Natural killer cell treated with Interleukin-12 subunit alpha and Interleukin-12 subunit beta and Interleukin-15 and Interleukin-18, amount 100 ng/mL, for 72 hours (primary cell): ENCODE measurements at places on chromosomes 12 and 14. TPM values are rescaled to one million over a fixed set of nuclear protein-coding genes. Genes with fewer than 3 reads are reported as not detected.

DNA sequence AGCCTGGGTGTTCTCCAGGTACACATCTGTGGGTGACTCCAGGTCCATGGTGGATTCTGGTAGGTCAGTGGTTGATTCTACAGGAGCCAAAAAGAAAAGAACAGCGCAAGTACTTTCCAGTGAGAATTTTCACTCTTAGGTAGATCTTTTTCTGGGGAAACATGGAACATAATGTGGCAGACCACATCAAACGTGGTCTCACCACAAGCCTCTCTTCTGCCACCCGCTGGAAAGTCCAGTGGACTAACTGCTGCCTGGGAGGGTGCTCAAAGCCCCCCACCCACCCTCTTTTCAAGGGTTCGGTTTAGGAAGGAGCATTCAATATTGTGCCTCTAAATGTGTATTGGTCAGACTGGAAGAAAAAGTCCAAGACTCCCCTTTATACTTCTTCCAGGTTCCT, 36.1 kb upstream of the PRB2 start:
- H3K27me3 ChIP-seq: peaks cover 13% of the 10 kb centered on the region
- no peaks in the 10 kb centered on the region for H3K4me1 ChIP-seq
- no peak overlapping the region for H3K27ac ChIP-seq
- H3K4me3 ChIP-seq: no peak overlapping the region
- DNase-seq: no peak

Gene CEBPE
- total RNA-seq: not detected

Gene CCDC60
- total RNA-seq: not detected

GRCh38 chr12:3996322-3996721, 123.1 kb upstream of the PARP11 start:
- H3K4me1 ChIP-seq: peaks cover 20% of the 10 kb centered on the region
- peak overlapping the region; percentile 58 for H3K27ac ChIP-seq
- no peaks in the 10 kb centered on the region for H3K36me3 ChIP-seq
- no peak overlapping the region for H3K4me3 ChIP-seq

DNA sequence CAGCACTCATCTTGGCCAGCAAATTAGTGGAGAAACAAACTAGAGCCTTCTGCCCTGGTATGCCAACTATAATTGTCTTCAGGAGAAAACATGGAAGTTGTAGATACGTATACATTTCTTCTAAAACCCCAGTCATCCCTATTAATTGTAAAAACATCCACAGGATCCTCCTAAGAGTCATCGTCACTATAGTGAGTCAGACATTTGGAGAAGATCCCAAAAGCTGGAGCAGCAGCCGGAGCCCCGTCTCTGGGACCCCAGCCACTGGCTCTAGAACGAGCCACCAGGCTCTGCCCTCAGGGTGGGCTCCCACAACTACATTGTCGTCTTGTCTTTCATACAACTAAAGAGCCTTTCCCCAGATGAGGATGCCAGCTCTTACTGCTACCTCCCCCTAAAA, 15.5 kb downstream of the PRKAB1 start:
- peaks cover 3% of the 10 kb centered on the region for H3K4me1 ChIP-seq
- DNase-seq: no peak
- H3K36me3 ChIP-seq: peaks cover 3% of the 10 kb centered on the region
- H3K27me3 ChIP-seq: no peaks in the 10 kb centered on the region

DNA sequence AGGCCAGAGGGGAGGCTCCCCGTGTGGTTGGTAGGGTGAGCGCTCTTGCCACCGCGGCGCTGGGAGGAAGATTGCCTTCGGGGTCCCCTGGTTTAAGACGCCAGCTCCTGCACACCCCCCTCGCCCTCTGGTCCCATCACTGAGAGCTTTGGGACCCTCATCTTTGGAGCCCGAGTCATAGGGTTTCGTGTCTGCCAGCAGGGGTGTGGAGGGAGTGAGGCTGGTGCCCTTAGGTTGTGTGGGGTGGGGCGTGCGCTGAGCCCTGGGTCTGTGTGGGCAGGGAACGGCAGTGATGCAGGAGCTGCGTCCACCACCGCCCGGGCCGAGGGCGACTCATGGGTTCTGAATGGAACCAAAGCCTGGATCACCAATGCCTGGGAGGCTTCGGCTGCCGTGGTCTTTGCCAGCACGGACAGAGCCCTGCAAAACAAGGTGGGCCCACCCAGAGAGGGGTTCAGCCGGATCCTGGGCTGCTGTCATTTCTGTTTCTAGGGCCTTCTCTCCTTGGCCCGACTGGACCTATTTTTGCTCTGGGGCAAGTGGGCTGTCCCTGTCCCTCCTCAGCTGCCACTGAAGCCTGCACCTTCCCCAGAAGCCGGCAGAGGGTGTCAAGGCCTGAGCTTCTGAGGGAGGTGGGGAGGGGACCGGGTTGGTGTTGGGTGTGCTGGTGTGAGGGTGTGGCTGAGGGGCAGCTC, 12.1 kb downstream of the ACADS start:
- H3K27ac ChIP-seq: no peak overlapping the region
- DNase-seq: no peak
- no peaks in the 10 kb centered on the region for H3K27me3 ChIP-seq
- H3K4me3 ChIP-seq: no peak overlapping the region
- no peaks in the 10 kb centered on the region for H3K36me3 ChIP-seq

Gene SLC25A21
- not detected for total RNA-seq

DNA sequence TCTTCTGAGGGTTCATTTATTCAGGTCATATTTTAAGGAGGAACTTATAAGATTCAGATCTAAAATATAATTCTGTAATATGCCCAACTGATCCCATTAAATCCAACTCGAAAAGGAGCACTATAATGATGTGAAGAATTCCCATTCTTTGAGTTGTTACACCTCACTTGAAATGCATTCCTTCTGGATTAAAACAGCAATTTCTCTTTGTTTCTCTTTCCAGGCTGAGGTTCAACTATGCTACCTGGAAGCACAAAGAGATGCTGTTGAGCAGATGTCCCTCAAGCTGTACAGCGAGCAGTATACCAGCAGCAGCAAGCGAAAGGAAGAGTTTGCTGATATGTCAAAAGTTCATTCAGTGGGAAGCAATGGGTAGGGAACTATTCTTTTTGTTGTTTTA, 260.6 kb upstream of the NPAS3 start:
- no peaks in the 10 kb centered on the region for H3K36me3 ChIP-seq
- no peak overlapping the region for H3K4me3 ChIP-seq
- H3K27me3 ChIP-seq: no peaks in the 10 kb centered on the region
- H3K4me1 ChIP-seq: no peaks in the 10 kb centered on the region
- H3K27ac ChIP-seq: no peak overlapping the region

DNA sequence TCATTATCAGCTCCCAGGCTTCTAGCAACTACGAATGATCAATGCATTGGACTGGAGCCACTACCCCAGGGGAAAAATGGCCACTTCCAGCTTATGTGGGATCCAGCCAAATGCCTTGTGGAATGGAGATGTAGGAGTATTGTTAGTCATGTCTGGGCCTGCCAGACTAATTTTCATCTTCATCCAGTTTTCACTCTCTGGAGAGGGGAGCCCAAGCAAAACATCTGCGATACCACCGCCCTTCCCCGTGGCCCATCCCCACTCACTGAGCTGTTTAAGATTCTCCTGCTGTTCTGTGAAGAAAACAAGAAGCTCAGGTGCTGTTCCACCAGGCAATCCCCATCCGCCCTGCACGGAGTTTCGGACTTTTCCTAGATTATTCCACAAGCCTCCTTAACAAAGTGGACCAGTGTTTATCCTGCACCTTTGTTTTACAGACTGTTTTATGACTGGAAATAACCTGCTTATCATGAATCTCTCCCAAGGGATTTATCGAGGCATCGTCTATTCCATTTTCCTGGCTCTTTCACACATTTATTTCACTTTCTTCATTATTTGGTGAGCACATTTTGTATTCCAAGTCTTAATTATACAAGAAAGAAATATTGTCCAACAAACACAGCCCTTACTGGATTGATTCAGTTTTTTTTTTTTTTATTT, 35.5 kb upstream of the MAX start:
- H3K27me3 ChIP-seq: peaks cover 7% of the 10 kb centered on the region
- H3K4me1 ChIP-seq: no peaks in the 10 kb centered on the region
- no peak overlapping the region for H3K27ac ChIP-seq
- DNase-seq: no peak
- H3K36me3 ChIP-seq: no peaks in the 10 kb centered on the region

DNA sequence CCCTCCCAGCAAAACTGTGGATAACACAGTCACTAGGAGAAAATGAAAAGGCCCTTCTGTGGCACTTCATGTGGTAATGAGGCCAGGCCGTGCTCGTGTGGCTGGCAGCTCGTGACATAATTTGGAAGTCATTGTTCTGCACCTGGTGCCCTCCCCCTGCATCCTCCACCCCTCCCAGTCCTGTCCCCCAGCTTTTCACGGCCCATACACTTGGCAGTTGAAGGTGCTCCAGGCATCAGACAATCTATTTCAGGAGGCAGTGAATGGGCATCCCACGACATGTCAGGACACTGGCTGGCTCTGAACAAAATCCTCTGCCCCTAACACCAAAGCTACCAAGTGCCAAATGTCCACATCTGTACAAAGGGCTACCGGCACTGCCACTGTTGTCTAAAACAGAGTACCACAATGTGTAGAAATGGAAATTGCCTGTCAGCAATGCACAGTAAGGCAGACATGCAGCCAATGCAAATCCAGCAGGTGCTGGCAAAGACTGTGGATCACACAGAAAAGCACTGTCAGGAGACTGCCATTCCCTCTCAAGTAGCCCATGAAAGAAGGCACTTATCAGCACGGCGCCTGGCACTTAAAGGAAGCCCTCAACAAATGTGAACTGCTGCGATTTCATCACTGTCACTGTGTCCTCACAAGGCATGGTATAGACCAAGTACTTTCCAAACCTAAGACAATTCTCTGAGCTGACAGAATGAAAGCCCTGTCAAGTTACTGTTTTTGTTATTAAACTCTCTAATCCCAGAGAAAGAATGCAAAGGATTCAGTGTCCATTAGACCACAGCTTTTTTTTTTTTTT, 39.1 kb downstream of the CORO1C start:
- DNase-seq: no peak
- H3K27ac ChIP-seq: peak overlapping the region; percentile 96
- no peaks in the 10 kb centered on the region for H3K27me3 ChIP-seq
- H3K4me3 ChIP-seq: peak overlapping the region; percentile 90
- H3K36me3 ChIP-seq: peaks cover 6% of the 10 kb centered on the region
- H3K4me1 ChIP-seq: peaks cover 38% of the 10 kb centered on the region

DNA sequence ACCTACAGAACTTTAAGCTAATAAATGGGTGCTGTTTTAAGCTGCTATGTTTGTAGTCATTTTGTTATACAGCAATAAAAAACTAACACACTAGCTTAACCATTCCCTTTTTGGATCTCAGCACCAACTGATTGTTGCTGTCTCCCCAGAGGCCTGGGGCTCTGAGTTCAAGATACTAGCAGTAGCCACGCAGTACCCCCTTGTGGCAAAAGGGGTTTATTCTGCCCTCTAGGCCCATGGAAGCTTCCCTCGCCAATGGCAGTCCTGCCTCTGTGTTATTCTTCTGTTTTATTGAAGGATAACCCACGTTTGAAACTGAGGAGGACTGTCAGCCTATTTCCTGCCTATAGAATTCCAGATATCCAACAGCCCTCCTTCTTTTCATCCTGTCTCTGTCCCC, 455.3 kb upstream of the ATP2B1 start:
- peaks cover 6% of the 10 kb centered on the region for H3K27me3 ChIP-seq
- no peaks in the 10 kb centered on the region for H3K4me1 ChIP-seq
- H3K4me3 ChIP-seq: no peak overlapping the region
- no peaks in the 10 kb centered on the region for H3K36me3 ChIP-seq
- DNase-seq: no peak

GRCh38 chr14:102164241-102164641, 24.5 kb downstream of the WDR20 start:
- no peak overlapping the region for H3K4me3 ChIP-seq
- no peak for DNase-seq
- peaks cover 6% of the 10 kb centered on the region for H3K36me3 ChIP-seq
- peaks cover 48% of the 10 kb centered on the region for H3K4me1 ChIP-seq

DNA sequence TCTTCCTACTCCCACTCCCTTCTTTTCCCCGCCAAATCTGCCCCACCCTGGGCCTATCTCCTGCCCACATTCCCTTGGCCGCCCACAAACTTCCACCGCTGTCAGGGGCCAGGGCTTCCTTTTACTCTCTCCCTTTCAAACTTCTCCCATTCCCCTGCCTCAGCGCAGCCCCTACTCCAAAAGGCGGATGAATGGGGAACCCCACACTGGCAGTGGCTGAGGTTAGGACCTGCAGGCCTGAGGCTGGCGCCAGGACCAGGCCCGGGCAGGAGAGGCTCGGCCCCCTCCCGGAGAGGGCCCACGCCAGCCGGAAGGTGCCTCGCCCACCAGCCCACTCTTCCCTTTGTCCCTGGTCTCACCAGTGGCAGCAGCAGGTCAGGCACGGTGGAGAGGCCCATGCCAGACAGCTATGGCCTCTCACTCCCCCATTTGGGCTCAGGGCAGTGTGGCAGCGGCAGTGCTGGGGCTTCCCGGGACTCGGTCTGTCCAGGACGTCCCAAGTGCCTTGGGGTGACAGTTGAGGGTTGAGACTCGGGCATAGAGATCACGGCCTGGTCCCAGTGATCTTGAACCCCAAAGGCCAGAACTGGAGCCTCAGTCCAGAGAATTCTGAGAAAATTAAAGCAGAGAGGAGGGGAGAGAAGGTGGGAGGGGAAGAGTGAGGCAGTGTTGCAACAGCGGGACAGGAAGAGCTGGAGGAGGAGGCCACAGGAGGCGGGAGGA, at the start of gene TNFRSF1A:
TSS of gene TNFRSF1A (minus strand) at position 660 of the 723 bp plus-strand sequence. CDS start at position 398, 262 bp downstream.
- no peak within 1 kb of the TSS for H3K27ac ChIP-seq
- no peak within 1 kb of the TSS for H3K4me3 ChIP-seq
- H3K4me1 ChIP-seq: peaks cover 41% of the 10 kb centered on the region

GRCh38 chr12:13530966-13531365, 334.4 kb downstream of the EMP1 start:
- no peaks in the 10 kb centered on the region for H3K36me3 ChIP-seq
- H3K4me3 ChIP-seq: no peak overlapping the region
- no peak for DNase-seq
- H3K4me1 ChIP-seq: no peaks in the 10 kb centered on the region
- peaks cover 6% of the 10 kb centered on the region for H3K27me3 ChIP-seq

Gene IL31
- total RNA-seq: not detected

- H3K4me1 ChIP-seq: no peaks in the 10 kb centered on the region
- no peak overlapping the region for H3K4me3 ChIP-seq
- H3K27me3 ChIP-seq: no peaks in the 10 kb centered on the region
- DNase-seq: no peak
- H3K36me3 ChIP-seq: no peaks in the 10 kb centered on the region
Observed at GRCh38 chr14:67837011-67837624, 17.5 kb downstream of the RAD51B start.

- no peaks in the 10 kb centered on the region for H3K36me3 ChIP-seq
- no peaks in the 10 kb centered on the region for H3K4me1 ChIP-seq
- no peaks in the 10 kb centered on the region for H3K27me3 ChIP-seq
- H3K27ac ChIP-seq: no peak overlapping the region
- no peak overlapping the region for H3K4me3 ChIP-seq
Observed at GRCh38 chr14:56760164-56760914, 49.9 kb downstream of the OTX2 start.

Gene OVCH1
- total RNA-seq: not detected

- no peak for DNase-seq
- H3K27ac ChIP-seq: no peak overlapping the region
- no peaks in the 10 kb centered on the region for H3K27me3 ChIP-seq
- H3K36me3 ChIP-seq: peaks cover 57% of the 10 kb centered on the region
- H3K4me3 ChIP-seq: no peak overlapping the region
- peaks cover 9% of the 10 kb centered on the region for H3K4me1 ChIP-seq
Observed at GRCh38 chr12:331287-331686, 57.8 kb downstream of the KDM5A start.

- DNase-seq: peak; percentile 79
- H3K4me3 ChIP-seq: peak within 1 kb of the TSS; percentile 88
Observed at GRCh38 chr14:76761136-76761959, at the start of gene VASH1. VASH1 (plus strand) TSS chr14:76761468; CDS start chr14:76762822, 1,354 bp downstream.

- peaks cover 36% of the 10 kb centered on the region for H3K27me3 ChIP-seq
- no peaks in the 10 kb centered on the region for H3K4me1 ChIP-seq
- no peak for DNase-seq
Observed at GRCh38 chr14:96261053-96261452, 5.0 kb downstream of the BDKRB1 start.
